Mammary epithelial cell (primary cell): ENCODE measurements at places on chromosomes 2 and 18. TPM values are rescaled to one million over a fixed set of nuclear protein-coding genes. Genes with fewer than 3 reads are reported as not detected.

- no peak for DNase-seq
Measured at GRCh38 chr2:65046633-65047407, 9.4 kb upstream of the CEP68 start.

- DNase-seq = no peak
Measured at GRCh38 chr2:163558251-163559021, 177.4 kb downstream of the FIGN start.

- no peak for DNase-seq
Measured at GRCh38 chr18:7269942-7270341, 39.1 kb downstream of the LRRC30 start.

GRCh38 chr2:62657783-62658182 lies 47.7 kb upstream of the EHBP1 start:
- no peak for DNase-seq

DNA sequence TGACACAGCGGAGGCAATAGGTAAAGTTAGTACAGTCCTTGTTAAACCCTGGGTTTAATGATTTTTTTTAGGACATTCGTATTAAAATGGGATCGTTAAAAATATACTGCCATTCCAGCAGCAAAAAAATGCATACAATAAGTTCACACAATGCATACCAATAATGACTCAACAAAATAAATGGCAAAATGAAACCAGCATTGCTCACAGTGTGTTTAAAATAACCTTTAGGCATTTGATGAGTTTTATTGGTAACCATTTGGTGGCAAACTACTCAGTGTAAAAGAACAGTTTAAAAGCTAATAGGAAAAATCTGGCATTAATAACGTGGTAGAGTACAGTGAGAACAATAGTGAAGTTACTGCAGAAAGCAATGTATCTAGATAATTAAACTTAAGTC lies 539.0 kb upstream of the PIK3C3 start:
- DNase-seq = no peak

GRCh38 chr2:212686285-212686895 lies 147.8 kb upstream of the ERBB4 start:
- peak; percentile 50 for DNase-seq

DNA sequence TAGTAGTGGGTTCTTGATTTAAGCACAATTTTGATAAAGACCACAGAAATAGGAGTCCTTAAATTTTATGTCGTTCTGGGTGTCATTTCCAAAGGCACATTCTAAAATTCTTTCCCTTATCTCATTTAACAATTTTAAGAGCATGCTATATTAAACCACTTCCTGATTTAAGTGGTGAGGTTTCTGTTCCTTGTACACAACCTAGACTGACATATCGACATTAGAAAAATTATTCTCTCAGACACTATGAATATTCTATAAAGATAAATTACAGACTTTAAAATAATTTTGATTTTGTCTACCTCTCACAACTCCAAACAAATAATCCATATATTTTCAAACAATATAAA lies 923.8 kb downstream of the LRP1B start:
- no peak for DNase-seq

DNA sequence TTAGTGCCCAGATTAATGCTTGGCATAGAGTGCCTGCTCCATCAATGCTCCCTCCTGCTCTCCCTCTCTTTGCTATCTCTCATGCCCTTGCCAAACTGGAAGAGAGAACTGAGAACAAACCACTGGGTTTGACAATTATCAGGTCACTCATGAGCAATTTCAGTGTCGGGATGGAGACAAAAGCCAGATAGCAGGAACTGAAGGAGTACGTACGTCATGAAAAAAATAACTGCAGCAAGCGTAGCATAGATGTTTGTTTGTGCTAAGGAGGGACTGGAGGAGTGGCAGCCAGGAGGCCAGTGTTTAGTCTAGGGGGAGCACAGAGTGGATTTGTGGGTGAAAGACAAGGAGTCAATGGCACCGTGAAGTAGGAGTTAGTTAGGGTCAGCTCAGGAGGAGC lies 113.3 kb downstream of the POLE4 start:
- DNase-seq = no peak

DNA sequence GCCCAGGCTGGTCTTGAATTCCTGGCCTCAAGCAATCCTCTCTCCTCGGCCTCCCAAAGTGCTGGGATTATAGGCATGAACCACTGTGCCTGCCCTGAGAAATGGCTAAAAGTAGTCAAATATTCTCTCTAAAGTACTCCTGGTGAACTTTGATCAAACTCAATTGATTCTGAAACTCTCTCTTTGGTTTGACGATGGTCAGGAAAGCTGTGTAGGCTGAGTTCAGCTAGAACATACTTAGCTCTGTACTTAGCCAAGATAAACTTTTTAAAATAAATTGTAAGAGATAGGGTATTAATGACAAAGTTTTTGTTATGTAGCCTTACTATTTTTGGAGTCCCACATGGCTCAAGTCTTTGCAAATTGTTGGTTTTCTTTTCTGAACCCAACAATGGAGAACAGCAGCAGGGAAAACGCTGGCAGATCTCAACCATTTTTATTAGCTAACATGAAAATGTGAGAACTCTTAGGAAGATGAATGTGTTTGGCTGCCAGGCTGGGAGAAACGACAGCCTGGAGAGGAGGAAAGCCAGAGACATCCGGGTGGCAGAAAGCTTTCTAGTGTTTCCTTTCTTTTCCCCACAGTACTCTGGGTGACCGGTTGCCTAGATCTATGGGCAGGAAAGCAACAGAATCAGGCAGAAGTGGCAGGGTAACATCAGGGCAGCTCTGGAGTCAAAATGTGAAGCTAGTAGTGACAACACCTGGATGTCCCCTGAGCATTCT lies 193.0 kb upstream of the LHCGR start:
- no peak for DNase-seq

DNA sequence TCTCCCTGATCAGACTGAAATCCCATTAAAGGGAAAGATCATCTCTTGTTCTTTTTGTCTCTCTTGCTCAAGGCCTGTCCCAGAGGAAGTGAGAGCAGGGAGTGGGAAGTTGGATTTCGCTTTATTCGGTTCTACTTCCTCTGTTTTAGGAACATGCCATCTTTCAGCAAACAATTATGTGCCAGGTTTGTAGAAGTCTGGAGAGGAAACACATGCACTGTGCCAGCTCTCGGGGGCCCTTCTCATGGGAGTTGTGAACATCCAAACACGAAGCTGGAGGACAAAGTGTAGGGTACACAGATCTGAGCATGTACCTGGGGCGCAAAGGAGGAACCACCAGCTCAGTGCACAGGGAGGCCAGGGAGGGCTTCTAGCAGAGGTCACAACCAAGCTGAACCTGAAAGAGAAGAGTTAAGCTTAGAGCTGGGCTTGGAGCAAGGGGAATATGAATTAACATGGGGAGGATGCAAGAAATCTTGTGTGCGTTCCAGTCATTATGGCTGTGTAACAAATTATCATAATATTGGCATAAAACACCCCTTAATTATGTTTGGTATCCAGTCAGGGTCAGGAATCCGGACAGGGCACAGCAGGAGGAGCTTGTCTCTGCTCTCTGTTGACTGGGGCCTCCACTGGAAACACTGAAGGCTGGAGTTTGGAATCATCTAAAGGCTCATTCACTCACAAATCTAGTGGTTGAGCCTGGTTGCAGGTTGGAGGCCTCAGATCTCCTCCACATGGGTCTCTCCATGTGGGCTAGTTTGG lies 128.6 kb downstream of the ZFP36L2 start:
- no peak for DNase-seq

DNA sequence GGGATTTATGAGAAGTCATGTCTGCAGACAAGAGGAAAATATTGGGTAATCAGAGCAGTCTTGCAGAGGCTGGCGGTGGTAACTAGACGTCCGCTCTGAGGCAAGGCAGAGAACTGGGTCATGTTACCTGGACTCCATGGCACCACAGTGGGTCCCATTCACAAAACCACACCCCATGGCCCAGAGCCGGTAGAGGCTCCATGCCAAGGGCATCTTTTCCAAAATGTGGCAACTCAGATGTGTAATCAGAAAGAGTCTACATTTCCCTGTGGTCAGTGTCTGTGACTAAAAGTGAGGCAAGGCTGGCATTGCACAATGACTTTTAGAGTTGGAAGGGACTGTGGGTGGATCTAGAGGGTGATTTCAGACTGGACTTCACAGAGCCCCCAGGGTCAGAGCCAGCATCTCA lies 113.1 kb downstream of the MREG start:
- DNase-seq = peak; percentile 98

DNA sequence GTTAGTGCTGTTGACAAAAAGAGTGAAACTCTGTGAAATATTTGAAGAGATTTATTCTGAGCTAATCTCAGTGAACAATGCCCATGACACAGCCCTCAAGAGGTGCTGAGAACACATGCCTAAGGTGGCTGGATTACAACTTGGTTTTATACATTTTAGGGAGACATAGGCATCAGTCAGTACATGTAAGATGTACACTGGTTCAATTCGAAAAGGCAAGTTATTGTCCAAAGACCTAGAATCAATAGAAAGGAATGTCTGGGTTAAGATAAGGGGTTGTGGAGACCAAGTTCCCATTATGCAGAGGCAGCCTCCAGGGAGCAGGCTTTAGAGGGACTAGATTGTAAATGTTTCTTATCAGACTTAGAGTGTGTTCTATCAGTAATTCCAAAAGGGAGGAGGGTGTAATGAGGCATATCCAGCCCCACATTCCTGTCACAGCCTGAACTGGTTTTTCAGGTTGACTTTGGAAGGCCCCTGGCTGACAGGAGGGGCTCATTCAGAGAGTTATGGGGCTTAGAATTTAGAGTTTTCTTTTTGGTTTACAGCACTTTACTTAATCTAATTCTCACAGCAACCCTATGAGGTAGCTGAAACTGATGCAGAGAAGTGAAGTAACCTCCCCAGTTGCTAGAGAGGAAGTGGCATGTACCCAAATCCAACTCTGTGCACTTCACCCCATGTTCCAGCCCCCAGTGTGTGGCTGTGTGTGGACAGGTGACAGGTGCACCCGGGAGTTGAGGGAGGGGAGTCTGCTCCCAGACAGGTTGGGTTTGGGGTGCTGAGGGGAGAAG lies 28.3 kb upstream of the ASAP2 start:
- DNase-seq = peak; percentile 64

- no peak for DNase-seq
Measured at GRCh38 chr2:24233321-24233720, 58.5 kb downstream of the FAM228A start.

- DNase-seq = no peak
Measured at GRCh38 chr2:182081602-182082260, 96.1 kb downstream of the PPP1R1C start.

The CTAGE1 gene
- not detected in 2 replicates for total RNA-seq

The ALLC gene
- not detected in 2 replicates for total RNA-seq

The LIPT1 gene
- total RNA-seq = 3.7 TPM

The WDR54 gene
- total RNA-seq = 39.0 TPM

The GRHL1 gene
- total RNA-seq = 6.0 TPM
